GM20000 (cell line): ENCODE measurements at places on chromosomes 16 and 17.

GRCh38 chr17:21816592-21817567 lies 124.6 kb downstream of the KCNJ18 start:
- DNase-seq = no peak

DNA sequence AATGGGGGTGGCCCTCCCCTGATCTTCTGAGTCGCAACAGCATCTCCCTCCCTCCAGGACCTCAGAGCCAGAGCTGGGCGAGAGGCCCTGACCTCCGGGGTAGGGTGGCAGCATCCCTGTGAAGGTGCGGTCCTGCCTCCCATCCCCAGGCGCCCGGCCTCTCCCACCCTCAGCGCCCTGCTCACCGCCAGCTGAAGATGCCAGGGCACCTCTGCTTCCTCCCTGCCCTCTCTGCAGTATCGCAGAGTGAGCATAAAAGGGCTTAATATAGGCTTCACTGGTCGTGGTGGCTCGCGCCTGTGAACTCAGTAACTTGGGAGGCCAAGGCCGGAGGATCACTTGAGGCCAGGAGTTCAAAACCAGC lies 10.7 kb upstream of the MPP2 start:
- DNase-seq = no peak

- peak; percentile 99 for DNase-seq
Observed at GRCh38 chr17:38729886-38730525, at the start of gene CISD3. CISD3 (plus strand) TSS chr17:38730341; CDS start chr17:38730359, 18 bp downstream.

DNA sequence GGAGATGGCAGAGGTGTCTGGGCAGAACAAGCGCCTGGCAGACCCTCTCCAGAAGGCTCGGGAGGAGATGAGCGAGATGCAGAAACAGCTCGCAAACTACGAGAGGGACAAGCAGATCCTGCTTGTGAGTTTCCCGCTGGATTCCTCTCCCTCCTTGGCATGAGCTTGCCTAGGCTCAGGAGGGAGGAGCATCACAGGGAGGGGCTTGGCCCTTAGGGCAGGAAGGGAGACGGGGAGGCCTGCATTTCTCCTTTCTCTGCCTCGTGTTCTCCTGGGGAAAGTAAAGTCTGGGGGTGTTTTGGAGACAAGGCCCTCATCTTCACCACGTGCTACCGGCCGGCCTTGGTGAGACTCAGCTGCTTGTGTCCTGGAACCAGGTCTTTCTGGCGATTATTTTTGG lies 18.0 kb upstream of the DBNDD1 start:
- no peak for DNase-seq

DNA sequence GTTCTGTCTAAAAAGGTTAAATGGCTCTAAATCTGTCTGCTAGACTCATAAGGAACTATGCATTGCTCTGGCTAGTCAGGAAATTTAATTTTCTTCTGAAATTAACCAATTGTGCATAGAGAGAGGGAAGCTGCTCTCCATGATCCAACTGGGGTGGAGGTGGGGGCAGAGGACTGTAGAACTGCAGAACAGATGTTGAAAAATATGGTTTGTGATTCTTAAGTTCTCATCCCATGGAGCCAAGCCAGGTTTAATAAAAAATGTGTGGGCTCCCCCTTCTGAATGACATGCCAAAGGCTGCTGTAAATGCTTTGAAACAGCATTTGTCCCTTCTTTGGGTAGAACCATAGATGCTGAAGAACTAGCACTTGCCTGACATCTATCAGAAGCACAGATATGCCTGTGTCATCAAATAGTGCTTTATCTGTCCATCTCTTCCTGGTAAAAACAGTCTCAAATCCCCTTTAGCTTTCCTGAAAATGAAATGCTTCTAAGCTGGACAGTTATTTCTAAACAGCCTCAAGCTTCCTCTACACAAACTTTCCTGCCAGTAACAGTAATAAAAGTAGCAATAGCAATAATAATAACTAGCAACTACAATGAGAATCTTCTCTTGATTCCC lies 221.4 kb downstream of the CDH8 start:
- no peak for DNase-seq

DNA sequence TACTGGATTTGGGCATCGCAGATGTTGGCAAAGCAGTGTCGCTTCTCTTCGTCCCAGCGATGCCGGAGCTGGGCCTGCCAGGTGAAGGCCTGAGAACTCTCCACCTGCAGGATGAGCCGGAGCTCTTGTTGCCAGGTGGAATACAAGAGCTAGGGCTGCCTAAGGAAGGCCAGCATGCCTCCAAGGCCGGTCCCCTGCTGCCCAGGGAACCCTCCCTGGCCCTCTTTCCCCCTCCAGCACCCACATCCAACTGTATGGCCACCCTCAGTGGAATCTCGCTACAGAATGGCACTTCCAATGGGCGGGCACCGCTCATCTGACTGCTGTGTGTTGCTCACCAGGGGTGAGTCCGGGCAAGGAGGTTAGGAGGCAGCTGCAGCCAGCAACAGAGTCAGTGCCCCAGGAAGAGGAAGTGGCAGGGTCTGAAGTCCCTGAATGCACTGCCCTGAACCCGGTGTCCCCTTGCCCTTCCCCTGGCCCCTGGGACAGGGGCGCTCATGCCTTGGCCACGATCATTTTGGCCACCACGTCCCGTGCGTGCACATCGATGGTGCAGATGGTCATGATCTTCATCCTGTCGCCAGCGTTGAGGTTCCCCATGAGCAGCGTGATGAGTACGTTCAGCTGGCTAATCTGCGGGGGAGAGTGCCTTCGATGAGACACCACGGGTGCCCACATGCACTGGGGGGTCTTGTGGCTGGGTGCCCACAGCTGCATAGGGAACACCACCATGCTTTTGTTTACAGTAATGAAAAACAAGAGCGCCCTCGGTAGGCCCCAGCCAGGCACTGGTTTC lies 75.8 kb downstream of the DNAH17 start:
- DNase-seq = no peak

GRCh38 chr17:9818760-9819159 lies 3.1 kb downstream of the GSG1L2 start:
- no peak for DNase-seq

DNA sequence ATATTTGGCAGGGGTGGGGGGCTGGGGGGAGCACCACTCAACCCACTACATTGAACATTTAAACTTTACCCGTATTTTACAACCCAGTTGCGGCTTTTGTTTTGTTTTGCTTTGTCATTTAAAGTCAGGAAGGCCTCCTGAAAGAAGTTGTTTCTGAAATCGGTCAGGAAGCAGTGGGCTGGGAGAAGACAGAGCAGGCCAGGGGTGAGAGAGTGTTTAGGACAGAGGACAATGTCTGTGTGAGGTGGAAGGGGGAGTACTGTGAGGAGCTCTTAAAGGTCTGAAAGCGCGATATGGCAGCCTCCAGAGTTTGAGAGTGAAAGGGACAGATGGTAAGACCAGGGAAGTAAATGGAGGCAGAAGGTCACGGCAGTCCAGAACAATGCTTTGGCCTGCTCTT lies 6.1 kb upstream of the WFIKKN2 start:
- no peak for DNase-seq

- no peak for DNase-seq
Observed at GRCh38 chr16:10210944-10211343, 28.7 kb upstream of the GRIN2A start.

DNA sequence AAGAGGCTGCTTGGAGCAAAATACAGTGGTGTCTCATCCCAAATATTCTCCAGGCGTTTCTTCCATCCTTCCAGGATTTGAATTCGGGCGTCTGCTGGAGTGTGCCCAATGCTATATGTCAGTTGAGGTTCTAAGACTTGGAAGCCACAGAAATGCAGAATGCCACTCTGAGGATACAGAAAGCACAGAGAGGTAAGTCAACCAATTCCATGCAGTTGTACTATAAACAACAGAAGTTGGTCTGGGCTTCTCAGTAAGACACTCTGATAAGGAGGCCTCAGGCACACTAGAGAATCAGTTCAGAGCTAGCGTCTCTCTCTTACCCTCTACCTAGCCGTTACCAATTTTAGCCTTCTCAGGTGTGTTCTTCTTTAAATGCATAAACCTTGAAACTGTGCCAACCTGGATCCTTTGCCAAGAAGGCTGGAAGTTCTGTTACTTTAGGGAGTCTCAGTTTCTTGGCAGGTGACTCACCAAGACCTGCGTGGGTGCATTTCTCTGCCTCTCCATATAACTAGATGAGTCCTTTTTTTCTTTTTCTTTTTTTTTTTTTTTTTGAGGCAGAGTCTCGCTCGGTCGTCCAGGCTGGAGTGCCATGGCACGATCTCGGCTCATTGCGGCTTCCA lies 15.1 kb downstream of the NQO1 start:
- no peak for DNase-seq

GRCh38 chr17:4492721-4493561 lies 5.7 kb upstream of the SPNS2 start:
- no peak for DNase-seq
